Right renal pelvis (tissue), 4 donors: ENCODE measurements at places on chromosomes 12 and 14.

GRCh38 chr12:38638401-38638800, 267.0 kb downstream of the CPNE8 start:
- DNase-seq: no peak

DNA sequence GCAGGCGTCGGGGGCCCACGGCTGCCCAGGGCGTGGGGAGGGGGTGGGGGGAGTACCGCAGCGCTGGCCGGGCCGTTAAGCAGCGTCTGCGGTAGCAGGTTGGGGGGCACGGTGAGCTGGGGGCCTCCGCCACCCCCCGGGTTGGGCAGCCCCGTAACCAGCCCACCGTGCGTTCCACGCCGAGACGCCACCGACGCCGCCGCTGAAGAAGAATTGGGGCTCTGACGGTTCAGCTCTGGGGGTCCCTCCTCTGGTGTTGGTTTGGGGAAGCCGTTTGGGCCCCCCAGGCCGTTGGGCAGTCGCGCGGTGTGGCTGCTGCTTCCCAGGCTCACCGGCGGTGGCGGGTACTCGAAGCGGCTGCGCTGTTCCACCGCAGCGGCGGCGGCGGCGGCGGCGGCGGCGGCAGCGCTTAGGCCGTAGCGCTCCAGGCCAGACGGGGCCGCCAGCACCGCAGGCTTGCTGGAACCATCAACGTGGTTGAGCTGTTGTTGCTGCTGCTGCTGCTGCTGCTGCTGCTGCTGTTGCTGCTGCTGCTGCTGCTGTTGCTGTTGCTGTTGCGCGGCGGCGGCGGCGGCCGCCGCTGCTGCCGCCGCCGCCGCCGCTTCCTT, 1.5 kb downstream of the IRF2BPL start:
- no peak for DNase-seq

DNA sequence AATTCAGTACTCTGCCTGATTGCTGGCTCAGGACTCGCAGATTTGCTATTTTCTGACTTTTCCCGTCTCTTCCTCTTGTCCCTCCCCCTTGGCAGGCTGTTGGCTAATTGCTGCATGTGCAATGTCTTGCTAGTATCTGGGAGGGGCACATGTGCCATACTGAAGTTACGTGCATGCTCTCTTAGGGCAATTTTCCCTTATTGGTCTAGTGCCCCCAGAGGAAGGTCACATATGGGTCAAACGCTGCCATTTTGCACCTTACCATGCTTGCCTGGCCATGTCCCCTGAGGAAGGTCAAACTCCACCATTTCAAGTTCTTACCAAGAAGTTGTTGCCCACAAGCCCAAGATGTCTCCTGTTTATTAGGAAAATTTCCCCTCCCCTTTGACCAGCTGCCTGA, 13.9 kb upstream of the ERC1 start:
- DNase-seq: no peak

DNA sequence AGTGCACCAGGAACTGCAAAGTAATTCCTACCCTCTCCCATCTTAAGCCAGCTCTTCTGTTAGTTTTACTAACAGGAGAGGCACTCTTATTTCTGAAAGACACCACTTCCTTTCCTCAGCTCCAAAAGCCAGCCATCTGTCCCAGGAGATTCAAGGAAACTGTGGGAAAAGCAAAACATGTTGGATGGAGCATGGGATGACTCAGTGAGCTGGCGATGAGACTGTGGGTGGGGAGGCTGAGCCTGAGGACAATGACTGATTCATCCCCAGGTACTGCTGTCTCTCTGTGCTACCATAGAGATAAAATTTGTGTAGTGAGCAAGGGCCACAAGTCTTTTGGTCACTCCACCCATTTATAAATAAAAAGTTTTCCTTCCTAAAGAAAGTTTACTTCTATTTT, 141.4 kb downstream of the MYRFL start:
- DNase-seq: no peak

DNA sequence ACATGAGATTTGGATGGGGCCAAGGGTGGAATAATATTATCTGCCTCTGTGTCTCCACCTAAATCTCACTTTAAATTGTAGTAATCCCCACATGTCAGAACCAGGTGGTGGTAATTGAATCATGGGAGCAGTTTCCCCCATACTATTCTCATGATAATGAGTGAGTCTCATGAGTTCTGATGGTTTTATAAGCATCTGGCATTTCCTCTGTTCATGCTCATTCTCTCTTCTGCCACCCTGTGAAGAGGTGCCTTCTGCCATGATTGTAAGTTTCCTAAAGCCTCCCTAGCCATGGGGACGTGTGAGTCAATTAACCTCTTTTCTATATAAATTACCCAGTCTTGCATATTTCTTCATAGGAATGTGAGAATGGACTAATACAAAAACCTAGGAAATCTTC, 29.9 kb downstream of the TSPAN19 start:
- DNase-seq: no peak

GRCh38 chr14:76720382-76720813, 40.9 kb upstream of the VASH1 start:
- peak; percentile 53 for DNase-seq

- no peak for DNase-seq
These were observed 10.0 kb downstream of the STYK1 start for GRCh38 chr12:10663869-10664268.

GRCh38 chr12:122927756-122928403, 32.0 kb upstream of the VPS37B start:
- DNase-seq: no peak

GRCh38 chr12:2460051-2460670, 334.6 kb upstream of the FKBP4 start:
- no peak for DNase-seq

DNA sequence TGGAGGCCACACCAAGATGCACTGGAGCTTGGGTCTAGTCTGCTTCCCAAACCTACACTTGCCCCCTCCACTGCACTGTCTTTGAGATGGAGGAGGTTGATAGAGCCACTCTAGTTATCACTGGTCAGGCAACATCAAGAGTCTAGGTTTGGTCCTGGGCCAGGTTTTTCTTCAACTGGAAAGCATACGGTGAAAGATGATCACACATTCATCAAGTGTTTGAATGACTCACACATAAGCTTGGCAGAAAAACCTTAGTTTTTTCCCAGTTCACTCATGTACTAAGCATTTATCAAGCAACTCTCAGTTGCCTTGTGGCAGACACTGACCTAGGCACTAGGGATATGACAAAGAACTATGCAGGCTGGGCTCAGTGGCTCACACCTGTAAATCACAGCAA, 84.5 kb downstream of the PLEKHG3 start:
- no peak for DNase-seq

GRCh38 chr12:57887631-57888408, 41.3 kb upstream of the CTDSP2 start:
- DNase-seq: no peak

- no peak for DNase-seq
These were observed 168.7 kb upstream of the TMCC3 start for GRCh38 chr12:94819011-94819410.

GRCh38 chr14:38197001-38197783, 10.5 kb upstream of the SSTR1 start:
- no peak for DNase-seq

DNA sequence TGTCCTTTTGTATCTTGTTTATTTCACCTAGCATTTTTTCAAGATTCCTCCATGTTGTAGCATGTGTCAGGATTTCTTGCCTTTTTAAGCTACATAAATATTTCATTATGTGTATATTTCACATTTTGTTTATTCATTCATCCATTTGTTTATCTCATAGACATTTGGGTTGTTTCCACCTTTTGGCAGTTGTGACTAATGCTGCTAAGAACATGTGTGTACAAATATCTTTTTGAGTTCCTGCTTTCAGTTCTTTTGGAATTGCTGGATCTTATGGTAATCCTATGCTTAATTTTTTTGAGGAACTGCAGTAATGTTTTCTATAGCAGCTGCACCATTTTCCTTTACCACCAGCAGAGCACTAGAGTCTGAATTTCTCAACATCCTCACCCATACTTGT, 62.4 kb downstream of the SCN8A start:
- no peak for DNase-seq

- DNase-seq: peak; percentile 78
These were observed 20.6 kb upstream of the PYGL start for GRCh38 chr14:50964683-50965390.

DNA sequence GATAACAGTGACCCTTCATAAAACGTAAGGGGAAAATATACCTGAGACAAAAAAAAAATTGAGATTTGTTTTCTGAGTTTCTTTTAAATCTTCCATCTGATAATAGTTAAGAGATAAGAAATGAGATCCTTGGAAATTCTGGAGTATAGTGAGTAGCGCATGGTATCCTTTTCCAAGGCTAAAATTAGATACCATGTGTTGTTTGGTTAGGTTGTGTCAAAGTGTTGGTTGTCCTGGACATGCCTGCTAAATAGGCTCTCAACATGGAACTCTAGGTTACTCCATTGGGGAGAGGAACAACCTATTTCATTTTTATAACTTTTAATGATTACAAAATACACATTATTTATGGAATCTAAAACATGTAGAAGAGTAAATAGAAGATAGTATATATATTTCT, 14.8 kb downstream of the PYGL start:
- DNase-seq: no peak

DNA sequence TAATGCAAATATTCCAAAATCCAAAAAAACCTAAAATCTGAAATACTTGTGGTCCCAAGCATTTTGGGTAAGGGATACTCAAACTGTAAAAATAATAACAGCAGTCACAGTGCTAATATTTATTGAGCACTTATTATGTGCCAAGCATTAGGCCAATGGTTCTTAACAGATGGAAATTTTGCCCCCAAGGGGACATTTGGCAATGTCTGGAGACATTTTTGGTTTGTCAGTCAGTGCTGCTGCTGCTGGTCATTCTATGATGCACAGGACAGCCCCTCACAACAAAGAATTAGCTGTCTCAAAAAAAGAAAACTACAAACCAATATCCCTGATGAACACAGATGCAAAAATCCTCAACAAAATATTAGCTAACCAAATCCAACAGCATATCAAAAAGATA, 5.8 kb downstream of the NDUFA12 start:
- no peak for DNase-seq

DNA sequence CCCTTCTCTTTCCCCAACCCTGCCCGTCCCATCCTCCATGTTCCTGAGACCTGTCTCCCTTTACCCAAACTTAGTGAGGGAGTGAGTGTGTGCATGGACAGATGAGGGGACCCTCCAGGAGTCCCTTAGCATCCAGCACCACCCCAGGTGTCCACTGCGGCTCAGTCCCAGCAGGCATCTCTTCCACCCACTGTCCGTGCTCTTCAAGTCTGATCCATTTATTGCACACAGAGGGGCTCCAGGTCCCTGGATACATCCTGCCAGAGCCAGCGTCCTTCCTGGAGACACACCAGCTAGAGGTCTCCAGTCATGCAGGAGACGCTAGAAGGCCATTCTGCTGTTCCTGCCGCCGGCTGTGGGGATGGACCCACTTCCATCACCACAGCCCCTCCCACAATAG, 239.2 kb downstream of the ADGRD1 start:
- DNase-seq: no peak

DNA sequence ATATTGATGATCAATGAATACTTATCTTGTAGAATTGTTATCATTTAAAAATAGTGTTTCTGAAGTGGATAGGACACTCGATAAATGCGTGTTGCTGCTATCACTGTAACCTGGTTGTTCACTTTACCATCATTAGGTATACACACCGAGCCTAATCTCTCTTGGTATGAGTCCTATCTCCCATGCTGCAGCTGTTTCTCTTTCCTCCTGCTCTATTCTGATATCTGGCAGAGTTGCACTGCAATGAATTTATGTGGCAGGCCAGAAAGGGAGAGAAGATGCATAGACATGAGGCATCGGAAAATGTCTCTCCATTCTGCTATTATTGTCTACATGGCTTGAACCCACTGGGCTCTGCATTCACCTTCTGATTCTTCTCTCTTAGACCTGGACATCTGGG, 26.7 kb downstream of the KCNK10 start:
- no peak for DNase-seq

DNA sequence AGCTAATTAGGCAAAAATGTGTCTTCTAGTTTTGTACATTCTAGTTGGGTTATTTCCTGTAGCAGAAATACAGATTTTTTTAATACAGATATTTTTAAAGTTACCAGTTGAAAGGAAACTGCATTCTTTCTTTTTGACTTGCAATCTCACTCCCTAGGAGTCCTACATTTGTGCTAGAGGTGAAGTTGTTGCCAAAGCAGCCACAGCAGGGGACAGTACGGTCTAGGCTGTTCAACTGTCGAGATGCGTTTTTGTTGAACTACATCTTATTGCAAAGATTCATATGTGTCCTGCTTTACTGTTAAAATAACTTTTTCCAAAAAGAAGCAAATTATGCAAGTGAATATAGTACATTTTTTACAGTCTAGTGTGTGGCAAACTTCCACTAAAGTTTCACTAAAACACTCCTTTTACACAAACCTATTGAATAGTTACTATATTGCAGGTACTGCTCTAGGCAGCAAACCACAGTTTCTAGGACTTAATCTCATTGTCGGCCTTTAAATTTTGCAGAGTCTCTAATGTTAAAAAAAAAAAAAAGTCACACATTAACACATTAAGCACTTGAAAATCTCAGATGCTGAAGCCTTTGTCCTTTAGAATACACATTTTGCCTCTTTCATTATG, 30.2 kb upstream of the SRGAP1 start:
- no peak for DNase-seq

- no peak for DNase-seq
These were observed 501.1 kb downstream of the NAV3 start for GRCh38 chr12:78331753-78332152.

GRCh38 chr12:14400599-14400998, 35.1 kb downstream of the ATF7IP start:
- DNase-seq: no peak

DNA sequence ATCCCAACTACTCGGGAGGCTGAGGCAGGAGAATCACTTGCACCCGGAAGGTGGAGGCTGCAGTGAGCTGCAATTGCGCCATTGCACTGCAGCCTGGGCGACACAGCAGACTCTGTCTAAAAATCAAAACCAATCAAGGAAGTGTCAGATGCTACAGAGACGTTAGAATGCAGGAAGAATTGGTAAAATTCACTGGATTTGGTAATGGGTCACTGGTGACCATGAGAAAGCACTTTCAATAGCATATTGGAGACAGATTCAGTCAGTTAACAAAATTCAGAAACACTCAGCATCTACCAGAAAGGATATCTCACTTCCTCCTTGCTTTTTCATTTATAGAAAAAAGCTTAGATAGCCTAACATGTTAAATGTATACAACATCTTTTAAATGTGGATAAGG, 17.5 kb downstream of the BIN2 start:
- no peak for DNase-seq

DNA sequence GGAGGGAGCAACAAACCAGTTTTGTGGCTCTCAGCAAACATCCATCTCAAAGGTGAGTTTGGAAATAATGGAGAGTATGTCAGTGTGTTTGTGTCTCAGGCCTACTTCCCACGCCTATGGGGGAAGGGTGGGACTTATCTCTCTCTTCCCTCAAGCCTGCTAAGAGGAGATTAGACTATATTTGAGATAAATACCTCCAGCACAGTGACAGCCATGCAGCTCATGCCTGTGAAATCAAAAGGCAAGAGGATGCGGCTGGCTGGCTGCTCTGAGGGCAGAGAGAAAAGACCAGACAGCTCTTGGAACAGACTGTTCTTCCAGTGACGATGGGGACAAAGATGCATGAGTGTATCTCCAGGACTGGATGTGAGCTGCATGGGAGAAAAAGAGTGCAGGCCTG, 14.7 kb upstream of the POC1B start:
- no peak for DNase-seq

GRCh38 chr12:77019920-77020319, 45.4 kb downstream of the E2F7 start:
- DNase-seq: no peak
